A673 (cell line): ENCODE measurements at places on chromosomes 3 and 15. TPM values are rescaled to one million over a fixed set of nuclear protein-coding genes. Genes with fewer than 3 reads are reported as not detected.

The PPP1R14D gene
- total RNA-seq = not detected in 2 replicates

The CADM2 gene
- total RNA-seq = 3.7 and 5.3 TPM in 2 replicates

The OR5K2 gene
- total RNA-seq = not detected in 2 replicates

The GOLGA8H gene
- 0.33 TPM in 1 of 2 replicates, not detected in the other for total RNA-seq

The EIF4G1 gene
- 475 and 559 TPM in 2 replicates for total RNA-seq

The CSPG4 gene
- total RNA-seq = 0.11 and 0.22 TPM in 2 replicates

The WDR48 gene
- total RNA-seq = 19.2 and 19.3 TPM in 2 replicates

The C3orf85 gene
- total RNA-seq = not detected in 2 replicates

The TICRR gene
- 55.7 and 56.5 TPM in 2 replicates for total RNA-seq

The ITIH4 gene
- 1.7 and 3.4 TPM in 2 replicates for total RNA-seq

The ADAMTS9 gene
- 0.26 TPM in 2 replicates for total RNA-seq

The MYH15 gene
- 1.1 and 1.2 TPM in 2 replicates for total RNA-seq

DNA sequence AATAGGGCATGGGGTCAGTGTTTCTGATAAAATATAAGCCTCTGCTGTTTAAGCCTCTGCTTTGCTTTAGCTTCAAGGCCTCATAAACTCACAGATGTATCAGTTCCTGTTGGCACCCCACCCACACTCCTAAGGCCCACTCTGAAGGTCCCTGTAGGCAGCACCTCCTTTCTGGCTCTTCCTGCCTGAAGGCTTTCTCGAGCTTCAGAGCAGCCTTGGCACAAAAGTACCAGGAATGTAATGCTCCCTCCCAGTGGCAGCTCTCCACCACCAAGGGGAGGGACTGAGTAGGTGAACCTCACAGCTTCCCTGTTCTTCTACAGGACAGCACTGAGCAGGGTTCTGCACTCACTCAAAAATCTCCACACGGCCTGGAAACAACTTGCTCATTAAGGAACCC lies 102.2 kb downstream of the ABHD5 start:
- DNase-seq = no peak

GRCh38 chr3:167166594-167167253 lies 213.4 kb downstream of the ZBBX start:
- peak; percentile 31 for DNase-seq

DNA sequence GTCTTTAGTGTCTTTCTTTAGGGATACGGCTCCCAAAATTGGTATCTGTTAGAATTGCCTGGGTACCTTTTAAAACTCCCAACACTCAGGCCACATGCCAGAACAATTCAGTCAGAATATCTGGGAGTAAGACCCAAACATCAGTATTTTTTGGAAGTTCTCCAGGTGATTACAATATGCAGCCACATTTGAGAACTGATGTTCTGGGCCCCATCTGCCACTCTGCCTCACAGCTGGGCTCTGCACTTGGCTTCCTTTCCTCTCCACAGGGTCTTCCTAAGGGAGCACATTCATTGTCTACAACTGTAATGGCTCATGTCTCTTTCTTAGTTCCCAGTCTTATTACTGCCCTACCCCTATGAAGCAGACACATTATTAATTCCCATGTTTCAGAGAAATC lies 394.5 kb downstream of the MFSD1 start:
- DNase-seq = no peak

DNA sequence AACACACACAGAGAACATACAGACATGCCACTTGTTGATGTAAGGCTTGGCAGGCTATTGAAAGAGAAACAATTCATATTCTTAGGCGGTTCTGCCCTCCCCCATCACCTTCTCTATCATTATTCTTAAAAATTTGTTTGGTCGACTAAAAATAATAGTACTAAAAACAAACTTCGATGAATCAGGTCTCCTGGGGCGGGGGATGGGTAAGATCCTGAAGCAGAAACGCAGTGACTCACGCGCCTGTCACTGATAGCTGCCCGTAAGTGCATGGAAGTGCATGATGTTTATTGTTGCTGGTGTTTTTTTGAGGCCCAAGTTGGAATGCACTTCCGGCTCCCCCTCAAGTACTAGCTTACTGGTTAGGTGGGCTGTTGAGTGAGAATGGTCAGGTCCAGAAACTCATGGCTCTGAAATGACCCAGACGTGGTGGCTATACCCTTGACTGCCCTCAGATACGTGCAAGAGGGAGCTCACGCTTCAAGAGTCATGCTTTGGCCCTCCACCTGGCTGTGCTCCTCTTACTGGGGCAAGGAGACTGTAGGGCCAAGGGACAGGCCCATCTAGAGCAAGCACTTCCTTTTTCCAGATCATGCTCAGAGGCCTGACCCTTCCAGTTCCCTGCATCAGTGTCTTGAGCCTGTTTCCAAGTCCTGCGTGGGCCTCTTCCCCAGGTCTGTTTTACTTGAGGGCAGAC lies 10.9 kb downstream of the SMAD3 start:
- DNase-seq = no peak

DNA sequence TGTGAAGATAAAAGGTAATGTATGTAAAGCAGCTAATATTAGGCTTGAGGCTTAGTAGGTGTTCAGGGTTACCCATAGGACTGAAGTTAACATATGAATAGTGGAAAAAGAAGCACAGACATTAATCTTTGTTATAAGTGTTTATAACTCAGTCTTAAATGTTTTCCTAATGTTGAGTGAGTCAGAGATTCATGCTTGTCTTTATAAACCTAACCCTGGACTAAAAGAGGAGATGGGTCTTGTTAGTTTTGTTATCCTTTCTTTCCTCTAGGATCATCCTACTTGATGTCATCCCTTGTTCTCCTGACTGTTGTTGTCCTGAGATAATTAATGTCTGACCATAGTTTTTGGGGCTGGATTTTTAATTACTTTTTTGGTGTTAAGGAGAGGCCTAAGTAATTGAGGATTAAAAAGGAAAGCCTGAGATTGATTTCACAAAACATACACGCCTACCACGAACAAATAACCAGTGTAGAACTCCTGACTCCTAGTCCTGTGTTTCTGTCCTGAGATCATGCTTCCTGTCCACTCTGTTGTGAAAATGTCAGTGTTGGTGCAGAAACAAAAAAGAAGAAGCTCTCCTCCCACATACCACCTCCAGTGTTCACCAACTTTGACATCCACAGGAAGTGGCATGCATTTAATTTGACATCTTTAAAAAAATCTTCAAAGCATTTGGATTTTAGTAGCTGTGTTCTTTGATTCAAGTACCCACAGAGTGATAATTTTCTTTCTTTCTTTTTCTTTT lies 8.4 kb downstream of the MITF start:
- no peak for DNase-seq

DNA sequence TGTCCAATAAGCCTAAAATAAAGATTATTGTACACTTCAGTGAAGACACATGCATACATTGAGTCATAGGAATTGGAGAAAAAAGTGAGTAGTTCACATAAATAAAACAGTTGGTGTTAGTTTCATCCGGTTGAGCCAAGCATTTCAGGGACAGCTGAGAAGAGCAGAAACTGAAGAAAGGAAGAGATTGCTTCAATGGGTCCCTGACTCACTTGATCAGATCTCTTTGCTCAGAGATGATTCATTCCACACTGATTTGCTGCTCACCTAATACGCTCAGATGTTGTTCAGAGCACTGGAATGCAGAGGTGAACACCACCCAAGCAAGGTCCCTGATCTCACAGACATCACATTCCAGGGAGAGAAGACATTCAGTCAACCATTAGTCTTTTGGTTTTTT lies 93.7 kb downstream of the RAD18 start:
- DNase-seq = no peak

GRCh38 chr3:133380481-133381225 lies 19.2 kb upstream of the BFSP2 start:
- no peak for DNase-seq

DNA sequence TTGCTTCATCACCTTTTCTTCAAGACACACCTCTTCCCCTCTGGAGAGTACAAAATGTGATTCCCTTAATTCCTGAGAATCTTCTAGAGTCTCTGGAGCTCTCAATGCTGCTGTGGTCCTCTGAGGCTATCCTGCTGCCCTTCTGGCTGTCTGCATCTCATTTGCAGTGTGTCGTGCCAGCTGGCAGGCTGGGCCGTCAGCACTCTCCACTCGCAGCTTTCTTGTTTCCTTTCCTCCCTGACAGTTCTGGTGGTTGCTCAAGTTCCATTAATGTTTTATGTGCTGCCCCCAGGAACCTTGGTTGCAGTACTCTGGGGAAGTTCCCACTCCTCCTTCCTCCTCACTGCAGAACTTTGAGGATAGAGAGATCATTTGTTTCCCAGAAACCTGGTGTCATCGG lies 210.8 kb upstream of the ROPN1 start:
- DNase-seq = no peak

DNA sequence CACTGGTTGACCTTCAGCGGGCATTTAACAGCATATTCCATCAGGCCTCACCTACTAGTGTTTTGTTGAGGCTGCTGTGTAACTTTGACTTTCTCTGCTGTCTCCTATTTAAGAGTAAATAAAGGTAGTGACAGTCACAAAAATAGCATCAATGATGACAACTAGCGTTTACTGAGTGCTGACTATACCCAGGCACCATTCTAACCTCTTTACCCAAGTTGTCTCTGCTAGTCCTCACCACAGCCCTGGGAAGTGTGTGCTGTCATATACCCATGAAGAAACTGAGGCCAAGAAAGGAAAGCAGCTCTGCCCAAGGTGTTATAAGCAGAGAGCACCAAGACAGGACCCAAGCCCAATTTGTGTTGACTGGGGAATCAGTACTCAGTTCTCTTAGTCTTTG lies 286.4 kb upstream of the CTDSPL start:
- no peak for DNase-seq

DNA sequence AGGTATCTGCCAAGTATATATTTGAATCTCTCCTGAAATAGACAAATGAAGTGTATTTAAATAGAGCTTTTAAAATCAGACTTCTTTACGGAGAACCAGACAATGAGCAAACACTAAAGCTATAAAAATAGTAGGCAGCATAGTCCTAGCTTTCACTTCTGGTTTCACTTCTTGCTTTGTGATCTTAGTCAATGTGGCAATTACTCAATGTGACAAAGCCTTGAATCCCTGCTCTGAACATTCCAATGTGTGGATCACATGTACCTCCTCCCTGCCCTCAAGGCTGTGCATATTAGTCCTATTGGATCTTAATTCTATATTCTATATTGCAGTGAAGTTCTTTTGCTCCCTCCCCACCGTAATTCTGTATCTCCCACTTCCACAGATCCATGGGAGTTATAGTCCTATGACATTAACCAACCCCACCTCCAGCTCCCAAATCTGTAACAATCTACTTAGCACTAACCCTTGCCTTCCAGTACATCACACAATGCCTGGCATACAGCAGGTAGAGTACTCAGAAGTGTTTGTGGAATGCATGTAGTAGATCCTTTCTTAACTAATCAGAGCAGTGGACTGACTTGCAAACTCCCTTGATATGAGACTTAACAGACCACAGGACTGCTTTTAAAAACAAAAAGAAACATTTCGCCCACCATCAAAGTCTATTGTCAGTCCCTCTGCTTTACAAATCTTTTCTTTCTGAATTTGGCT lies 24.3 kb upstream of the CP start:
- DNase-seq = no peak

- peak; percentile 33 for DNase-seq
Measured at GRCh38 chr3:105466495-105467404, 100.0 kb downstream of the ALCAM start.

GRCh38 chr15:33149919-33150318 lies 44.6 kb downstream of the FMN1 start:
- no peak for DNase-seq

- DNase-seq = peak; percentile 83
Measured at GRCh38 chr3:72193771-72194430, 409.0 kb upstream of the PROK2 start.

DNA sequence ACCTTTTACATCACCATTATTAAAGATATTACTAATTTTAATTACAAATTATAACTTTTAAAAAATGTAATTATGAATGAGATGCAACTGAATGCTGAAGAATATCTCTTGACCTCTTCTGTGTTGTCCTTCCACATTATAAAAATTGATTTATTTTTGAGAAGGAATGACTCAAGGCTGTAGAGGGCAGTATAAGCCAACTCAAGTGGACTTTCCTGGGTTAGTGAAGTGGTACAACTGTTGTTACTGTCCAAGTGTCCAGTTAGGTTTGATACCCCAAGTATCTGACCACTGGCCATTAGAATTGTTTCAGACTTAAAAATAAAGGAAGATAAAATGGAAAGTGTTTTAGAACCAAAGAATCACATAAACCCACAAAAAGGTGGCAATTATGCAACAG lies 51.9 kb downstream of the BBX start:
- DNase-seq = peak; percentile 25

DNA sequence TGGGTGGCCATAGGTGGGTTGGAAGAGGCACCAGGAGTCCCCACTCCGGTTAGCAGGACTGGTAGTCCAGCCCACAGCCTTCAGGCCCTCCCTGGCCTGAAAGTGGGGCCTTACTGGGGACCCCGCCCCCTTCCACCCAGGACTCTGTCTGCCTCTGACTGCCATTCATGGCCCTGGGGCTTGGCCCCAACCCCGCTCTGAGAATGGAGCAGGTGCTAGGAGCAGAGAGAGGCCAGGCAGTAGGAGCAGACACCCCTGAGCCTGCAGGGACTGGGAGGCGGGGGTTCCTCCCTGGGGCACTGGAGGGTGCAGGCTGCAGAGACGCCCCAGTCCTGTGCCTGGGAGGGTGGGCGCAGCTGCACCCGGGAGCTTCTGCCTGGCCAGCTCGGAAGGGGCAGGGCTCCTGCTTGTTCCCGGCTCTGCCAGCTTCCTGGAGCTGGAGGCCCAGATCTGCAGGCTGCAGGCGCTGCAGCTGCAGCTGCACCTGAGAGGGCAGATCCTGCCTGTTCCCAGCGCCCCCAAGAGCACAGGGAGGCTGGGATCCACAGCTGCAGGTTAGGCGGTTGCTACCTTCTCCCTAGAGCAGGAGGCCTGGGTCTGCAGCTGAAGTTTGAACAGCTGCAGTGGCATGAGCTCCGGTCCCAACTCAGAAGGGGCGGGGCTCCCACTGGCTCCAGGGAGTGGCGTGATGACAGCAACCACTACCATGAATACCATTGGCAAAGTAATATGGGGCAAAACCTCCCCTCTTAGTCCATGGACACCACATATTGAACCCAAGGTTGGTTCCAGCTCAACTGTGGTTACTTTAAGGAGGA lies 194.7 kb downstream of the SQOR start:
- DNase-seq = no peak

DNA sequence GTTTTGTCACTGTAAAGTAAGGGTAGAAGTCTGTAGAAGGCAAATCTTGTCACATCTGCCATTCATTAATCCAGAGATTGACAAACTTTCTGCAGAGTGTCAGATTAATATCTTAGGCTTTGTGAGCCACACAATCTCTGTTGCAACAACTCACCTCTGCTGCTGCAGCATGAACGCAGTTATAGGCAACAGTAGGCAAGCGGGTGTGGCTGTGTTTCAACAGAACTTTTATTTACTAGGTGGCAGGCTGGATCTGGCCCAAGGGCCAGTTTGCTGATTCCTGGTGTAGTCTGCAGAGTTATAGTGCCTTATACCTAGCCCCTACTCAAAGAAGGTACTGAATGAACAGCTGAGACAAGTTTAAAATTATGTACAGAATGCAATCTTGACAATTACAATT lies 396.7 kb downstream of the FOXP1 start:
- DNase-seq = no peak

DNA sequence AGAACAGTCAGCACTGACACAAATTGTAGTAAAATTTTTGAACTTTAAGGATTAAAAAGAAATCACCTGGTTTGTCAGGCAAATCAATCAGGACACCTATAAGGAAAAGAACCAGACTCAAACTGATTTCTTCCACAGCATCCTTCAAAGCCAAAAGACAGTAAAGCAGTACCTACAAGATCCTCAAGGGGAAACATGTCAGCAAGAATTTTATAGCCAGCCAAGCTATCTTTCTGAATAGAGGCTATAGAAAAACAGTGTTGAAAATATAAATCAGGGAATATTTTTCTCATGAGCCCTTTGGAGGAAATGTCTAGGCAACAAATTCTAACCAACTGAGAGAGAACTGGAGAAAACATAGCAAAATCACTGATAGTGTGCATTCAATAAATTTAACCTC lies 301.4 kb upstream of the UBE2E2 start:
- DNase-seq = no peak

- DNase-seq = no peak
Measured at GRCh38 chr3:100002599-100003350, 111.5 kb downstream of the FILIP1L start.
